ENCODE measurements at places on chromosomes 12 and 14. TPM values are rescaled to one million over a fixed set of nuclear protein-coding genes. Genes with fewer than 3 reads are reported as not detected.

SERPINA9 gene
- not detected for polyA plus RNA-seq

GRCh38 chr12:15601210-15601800 lies 187.9 kb downstream of the EPS8 start:
- H3K36me3 ChIP-seq: no peaks in the 10 kb centered on the region
- no peak overlapping the region for H3K27ac ChIP-seq
- H3K27me3 ChIP-seq: no peaks in the 10 kb centered on the region
- H3K4me1 ChIP-seq: peaks cover 3% of the 10 kb centered on the region

BDKRB1 gene
- 4.3 TPM for polyA plus RNA-seq

DNA sequence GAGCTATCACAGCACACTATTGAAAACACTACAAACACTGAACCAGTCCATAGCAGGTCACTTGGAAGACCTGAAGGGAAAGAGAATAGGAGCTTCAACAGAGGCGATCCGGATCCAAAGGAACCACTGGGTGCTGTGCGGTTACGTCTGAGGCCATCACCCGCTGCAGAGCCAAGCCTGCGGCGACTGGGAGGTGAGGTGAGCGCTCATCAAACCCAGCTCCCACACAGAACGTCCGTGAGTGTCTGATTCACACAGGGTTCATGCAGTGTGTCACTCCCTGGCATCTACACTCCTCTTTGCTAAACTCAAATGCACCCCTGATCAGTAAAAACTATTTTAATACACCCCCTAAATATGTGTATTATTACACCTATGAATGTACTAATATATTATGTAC lies 64.1 kb downstream of the TMEM132D start:
- H3K4me3 ChIP-seq: no peak overlapping the region
- H3K36me3 ChIP-seq: no peaks in the 10 kb centered on the region
- no peak overlapping the region for H3K27ac ChIP-seq
- no peaks in the 10 kb centered on the region for H3K4me1 ChIP-seq
- DNase-seq: no peak

RPGRIP1 gene
- polyA plus RNA-seq: not detected
